Umbilical cord (tissue), 2 donors: ENCODE measurements at places on chromosomes 7 and 10.
A peak's percentile ranks its signal among the peaks of the same experiment; 100 is the strongest.

GRCh38 chr10:27440478-27440877 lies 63.6 kb upstream of the RAB18 start:
- peak; percentile 25 for DNase-seq

DNA sequence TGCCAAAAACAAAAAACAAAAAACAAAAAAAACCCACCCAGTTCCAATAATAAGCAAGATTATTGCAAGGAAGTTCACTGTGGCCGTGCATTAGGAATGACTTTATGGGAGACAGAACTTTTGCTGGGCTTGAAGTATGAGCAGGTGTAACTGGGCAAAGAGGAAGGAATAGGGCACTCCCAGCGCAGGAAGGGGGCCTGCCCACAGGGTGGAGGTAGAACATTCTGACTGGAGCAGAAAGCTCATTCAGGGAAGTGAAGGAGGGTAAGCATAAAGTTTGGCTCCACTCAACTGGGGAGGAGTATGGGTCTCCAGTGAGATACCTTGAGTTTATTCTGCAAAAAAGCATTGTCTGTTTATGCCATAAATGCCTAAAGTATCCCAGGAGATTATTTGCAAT lies 42.1 kb upstream of the WIPF3 start:
- no peak for DNase-seq

- no peak for DNase-seq
Observed at GRCh38 chr10:49243610-49244283, 55.2 kb upstream of the C10orf71 start.

- DNase-seq: no peak
Observed at GRCh38 chr10:113865901-113866300, 11.4 kb downstream of the NHLRC2 start.

DNA sequence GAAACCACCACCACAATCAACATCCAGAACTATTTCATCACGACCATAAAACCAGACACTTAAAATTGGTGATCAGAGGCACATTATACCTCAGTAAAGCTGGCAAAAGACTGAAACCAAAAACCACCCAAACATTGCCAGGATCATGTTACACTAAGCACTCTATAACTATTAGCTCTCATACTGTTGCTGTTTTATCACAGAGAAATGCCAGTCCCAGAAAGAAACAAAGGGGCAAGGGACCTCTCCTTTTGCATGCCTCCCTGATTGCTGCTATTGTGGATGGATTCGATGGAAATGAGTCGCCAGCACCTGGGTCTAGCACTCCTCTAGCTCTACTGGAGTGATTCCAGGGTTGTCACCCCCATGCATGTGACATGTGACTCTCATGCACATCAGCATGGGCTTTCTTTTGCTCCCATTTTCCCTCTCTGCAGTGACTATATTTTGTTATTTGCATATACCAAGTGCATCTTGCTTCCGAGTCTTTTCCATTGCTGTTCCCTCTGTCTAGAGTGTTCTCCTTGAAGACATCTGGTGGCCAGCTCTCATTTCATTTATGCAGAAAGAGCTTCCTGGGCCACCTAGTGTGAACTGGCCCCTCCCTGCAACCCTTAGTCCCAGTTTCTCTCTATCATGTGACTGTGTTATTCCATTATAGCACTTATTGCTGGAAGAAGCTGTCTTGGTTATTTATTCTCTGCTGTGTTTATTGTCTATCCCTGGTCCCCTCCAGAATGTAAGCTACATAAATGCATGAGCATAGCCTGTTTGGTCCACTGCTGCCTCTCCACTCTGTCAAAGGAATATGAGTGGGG lies 300.6 kb downstream of the PLXNA4 start:
- no peak for DNase-seq

- no peak for DNase-seq
Observed at GRCh38 chr7:22197376-22197775, 159.6 kb downstream of the RAPGEF5 start.

DNA sequence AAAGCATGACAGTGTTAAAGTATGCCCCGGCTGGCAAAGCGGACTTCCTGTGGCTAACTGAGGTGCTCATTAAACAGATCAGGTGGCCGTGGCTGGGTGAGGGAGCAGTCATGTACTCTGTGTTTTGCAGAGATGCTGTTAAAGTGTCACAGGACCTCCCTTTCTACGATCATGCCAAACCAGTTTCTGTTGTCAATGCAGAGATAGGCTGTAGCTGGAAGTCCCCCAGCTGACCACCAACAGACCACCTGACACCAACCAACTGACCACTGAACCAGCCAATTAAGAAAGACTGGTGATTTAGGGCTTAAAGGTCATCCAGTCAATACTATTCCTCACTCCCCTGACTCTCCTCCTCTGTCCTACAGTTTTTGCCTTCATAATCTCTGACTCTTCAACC lies 431.1 kb upstream of the LRGUK start:
- no peak for DNase-seq

GRCh38 chr7:31893365-31893764 lies 176.8 kb downstream of the PDE1C start:
- DNase-seq: no peak

DNA sequence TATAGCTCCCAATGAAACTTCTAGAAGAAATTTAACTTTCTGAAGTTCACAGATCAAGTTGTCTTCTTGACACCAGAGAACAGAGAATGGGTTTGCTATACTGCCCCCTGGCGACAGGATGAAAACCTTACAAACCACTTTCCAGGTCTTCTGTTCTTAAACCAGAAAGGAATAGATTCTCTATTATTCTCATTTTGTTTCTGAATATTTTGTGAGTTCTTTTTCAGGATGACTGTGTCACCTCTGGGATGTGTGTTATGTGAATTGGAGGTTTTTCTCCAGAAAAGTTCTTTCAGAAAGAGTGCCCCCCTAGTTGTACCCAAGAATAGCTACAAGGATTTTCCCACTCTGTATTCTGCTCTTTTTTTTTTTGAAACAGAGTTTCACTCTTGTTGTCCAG lies 6.3 kb downstream of the IFT22 start:
- DNase-seq: peak; percentile 24

GRCh38 chr10:95193944-95194343 lies at the start of gene ACSM6:
TSS of gene ACSM6 (plus strand) at chr10:95194238. CDS start at chr10:95194486, 248 bp downstream.
- no peak for DNase-seq

DNA sequence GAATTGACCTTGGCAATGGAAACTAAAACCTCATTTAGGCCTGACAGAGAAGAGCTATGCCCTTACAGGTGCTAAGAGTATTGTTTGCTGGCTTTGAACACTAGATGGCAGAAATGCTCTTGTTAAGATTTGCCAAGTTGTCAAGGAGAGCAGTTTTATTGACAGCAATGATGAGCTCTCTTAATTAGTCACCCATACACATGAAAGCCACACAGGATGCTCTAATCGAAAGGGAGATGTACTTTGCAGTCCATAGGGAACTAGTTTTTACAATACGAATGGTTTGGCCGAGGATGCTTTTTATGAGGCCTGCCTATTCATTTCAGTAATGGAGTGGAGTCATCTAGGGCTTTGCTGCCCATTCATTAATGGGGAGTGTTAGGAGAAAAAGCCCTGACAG lies 45.4 kb upstream of the MBL2 start:
- DNase-seq: peak; percentile 61

- no peak for DNase-seq
Observed at GRCh38 chr10:63761243-63761642, 240.0 kb downstream of the REEP3 start.

- DNase-seq: peak; percentile 90
Observed at GRCh38 chr10:44195112-44196007, 189.5 kb downstream of the CXCL12 start.

DNA sequence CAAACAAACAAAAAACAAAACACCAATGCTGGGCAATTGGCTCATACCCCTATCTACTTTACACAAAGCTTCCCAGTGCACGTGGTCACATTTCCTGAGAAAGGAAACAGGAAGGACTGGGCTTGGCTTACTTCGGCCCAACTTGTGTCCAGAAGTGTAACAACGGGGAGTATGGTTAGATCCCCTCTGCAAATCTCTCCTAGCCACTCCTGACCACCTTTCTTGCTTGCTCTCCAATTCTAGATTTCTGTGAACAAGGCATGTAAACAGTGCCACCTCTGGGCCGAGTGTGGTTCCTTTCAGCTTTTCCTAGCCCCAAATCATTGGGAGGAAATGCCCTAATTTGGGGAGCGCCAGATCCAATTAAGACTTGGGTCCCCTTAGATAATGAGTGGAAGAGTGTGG lies 21.0 kb upstream of the FRAT2 start:
- DNase-seq: no peak

- no peak for DNase-seq
Observed at GRCh38 chr10:81096558-81096957, 558.9 kb downstream of the SH2D4B start.

DNA sequence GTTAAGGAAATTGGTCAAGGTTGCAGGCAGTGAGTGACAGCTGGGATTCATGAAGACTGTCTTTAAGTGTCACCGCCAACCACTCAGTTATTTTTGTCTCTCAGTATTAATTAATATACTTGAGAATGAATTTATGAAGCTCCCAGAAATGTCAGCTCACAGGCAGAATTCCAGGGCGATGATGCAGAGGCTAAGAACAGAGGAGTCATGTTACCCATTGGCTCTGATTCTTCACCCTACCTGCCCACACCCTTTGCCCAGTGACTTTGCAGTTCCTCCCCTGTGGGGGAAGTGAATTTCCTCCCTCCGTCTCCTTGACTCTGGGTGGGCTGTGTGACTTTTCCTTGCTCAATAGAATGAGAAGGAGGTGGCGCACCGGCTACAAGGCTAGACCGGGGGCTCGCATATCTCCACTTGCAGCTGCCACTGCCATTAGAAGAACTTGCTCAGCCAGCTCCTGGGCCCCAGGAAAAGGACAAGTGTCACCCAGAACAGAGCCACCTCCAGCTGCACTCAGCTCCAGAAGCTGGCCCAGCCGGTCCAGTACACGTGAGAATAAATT lies 157.1 kb upstream of the PRKCQ start:
- peak; percentile 31 for DNase-seq

DNA sequence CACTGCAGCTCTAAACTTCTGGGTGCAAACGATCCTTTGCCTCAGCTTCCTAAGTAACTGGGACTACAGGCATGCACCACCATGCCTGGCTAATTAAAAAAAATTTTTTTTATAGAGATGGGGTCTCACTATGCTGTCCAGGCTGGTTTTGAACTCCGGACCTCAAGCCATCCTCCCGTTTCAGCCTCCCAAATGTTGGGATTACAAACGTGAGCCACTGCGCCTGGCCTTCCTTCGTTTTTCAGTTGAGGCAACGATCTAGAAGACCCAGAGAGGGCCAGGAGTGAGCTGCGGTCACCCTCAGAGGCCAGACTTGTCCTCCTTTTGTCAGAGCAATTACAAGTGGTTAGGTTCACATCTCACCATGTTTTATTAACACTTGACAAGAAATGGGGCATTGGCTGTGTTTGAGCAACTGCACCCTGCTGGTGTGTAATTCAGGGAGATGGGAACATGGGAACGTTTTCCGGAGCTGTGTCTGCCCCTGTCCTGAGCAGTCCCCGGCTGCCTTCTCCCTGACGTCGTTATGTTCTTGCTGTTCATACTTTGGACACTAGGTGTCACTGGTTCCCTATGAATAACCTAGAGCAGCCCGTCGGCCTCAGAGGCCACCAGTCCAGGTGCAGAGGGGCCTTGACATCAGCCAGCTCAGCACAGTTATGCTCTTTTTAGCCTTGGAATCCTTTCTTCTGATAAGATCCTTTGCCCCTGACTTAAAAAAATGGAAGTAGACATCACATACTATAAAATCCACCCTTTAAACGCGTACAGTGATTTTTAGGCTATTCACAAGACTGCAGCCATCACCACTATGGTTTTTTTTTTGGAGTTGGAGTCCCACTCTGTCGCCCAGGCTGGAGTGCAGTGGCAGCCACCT lies 375.0 kb downstream of the TYW1 start:
- DNase-seq: peak; percentile 77

GRCh38 chr7:32761451-32762205 lies 129.9 kb downstream of the KBTBD2 start:
- DNase-seq: no peak

DNA sequence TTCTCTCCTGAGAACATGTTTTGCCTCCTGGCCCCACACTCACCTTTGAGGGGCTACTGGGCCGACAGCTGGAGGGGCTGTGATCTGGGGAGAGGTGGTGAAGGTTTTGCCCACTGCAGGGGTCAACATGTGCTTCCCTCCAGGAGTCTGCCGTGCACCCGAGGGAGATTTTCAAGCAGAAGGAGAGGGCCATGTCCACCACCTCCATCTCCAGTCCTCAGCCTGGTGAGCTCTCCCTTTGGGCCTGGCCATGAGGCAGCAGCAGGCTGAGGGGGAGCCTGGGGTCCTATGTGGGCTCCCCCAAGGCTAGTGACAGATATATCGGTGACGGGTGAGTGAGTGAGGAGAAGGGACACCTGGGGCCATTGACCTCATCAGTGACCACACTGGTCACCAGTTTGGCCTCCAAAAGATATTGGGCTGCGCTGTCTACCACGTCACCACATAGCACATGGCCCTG lies 6.6 kb downstream of the PGAM2 start:
- DNase-seq: no peak

DNA sequence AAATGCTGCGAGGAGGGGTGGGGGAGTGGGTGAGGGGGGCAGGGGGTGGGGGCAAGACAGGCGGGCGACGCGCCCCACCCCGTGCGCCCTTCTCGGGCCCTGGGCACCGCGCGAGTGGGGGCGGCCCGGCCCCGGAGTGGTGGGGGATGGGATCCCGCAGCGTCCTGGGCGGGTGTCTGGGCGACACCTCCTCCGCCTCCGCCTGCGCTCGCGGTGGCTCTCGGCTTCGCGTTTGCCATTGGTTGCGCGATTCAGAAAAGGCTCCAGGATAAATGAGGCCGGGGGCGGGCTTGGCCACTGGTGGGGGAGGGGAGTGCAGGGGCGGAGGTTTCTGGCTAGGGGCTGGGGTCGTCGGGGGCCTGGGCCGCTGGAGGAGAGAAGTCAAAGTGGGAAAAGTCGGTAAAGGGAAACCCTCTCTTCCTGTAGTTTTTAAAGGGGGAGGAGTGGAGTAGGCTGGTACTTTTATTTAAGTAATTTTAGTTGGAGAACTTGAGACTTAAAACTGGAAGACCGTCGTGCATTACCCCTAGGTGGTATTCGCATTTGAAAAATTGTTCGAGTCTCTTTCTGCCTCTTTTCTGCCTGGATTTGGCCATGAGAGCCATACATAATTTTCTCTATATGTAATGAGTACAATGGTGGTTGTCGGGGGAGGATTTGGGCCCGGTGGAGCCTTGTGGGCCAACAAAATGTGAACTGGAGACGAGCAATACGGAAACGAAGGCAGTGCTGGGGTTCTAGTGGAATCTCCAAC lies 992 bp upstream of the IGF2BP3 start:
- DNase-seq: peak; percentile 92

DNA sequence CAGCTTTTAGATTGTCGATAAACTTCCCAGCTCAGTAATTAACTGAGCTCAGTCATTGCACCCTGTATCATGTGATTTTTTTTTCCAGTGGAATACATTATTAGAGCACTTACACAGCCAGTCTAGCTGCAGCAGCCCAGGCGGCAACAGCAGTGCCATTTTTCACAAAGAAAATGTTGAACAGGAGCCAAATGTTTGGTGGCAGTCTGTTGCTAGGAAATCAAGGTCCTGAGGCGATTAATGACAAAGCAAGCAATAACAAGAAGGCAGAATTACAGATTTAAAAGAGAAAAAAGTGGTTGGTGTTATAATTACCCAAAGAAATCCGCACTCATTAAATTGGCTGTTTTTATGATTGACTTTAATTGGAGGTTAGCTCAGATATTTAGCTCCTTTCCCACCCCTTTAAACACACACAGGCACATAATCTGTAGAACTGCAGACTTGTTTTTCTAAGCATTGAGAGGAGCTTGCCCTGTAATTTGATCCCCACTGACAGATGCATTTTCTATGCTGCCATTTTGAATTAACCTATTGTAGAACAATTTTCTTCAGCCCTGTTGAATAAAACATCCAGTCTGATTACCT lies 267.4 kb downstream of the ADK start:
- DNase-seq: peak; percentile 38
